ENCODE measurements at places on chromosomes 12 and 14.

GRCh38 chr12:3216097-3216496, 138.9 kb downstream of the TSPAN9 start:
- no peak for DNase-seq

GRCh38 chr14:46368275-46368674, 283.3 kb downstream of the RPL10L start:
- no peak for DNase-seq

GRCh38 chr12:12715459-12716150, 1.6 kb upstream of the CDKN1B start:
- DNase-seq, result no peak

DNA sequence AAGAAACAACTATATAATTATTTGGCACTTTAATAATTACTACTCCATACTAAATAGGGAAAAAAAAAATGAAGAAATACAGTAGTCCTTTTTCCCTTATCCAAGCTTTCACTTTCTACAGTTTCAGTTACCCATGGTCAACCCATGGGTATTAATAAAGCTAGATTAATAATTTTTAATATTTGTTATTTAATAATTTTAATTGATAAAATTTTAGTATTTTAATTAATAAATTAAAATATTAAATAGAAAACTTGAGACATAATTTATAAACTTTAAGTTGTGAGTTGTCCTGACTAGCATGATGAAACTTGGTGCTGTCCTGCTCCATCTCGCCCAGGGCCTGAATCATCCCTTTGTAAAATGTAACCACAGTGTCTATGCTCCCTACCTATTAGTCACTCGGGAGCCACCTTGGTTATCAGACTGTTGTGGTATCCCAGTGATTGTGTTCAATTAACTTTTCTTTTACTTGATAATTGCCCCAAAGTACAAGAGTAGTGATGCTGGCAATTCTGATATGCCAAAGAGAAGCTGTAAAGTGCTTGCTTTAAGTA, 71.8 kb downstream of the PAWR start:
- no peak for DNase-seq

GRCh38 chr12:572532-572899, 90.7 kb downstream of the NINJ2 start:
- no peak for DNase-seq

DNA sequence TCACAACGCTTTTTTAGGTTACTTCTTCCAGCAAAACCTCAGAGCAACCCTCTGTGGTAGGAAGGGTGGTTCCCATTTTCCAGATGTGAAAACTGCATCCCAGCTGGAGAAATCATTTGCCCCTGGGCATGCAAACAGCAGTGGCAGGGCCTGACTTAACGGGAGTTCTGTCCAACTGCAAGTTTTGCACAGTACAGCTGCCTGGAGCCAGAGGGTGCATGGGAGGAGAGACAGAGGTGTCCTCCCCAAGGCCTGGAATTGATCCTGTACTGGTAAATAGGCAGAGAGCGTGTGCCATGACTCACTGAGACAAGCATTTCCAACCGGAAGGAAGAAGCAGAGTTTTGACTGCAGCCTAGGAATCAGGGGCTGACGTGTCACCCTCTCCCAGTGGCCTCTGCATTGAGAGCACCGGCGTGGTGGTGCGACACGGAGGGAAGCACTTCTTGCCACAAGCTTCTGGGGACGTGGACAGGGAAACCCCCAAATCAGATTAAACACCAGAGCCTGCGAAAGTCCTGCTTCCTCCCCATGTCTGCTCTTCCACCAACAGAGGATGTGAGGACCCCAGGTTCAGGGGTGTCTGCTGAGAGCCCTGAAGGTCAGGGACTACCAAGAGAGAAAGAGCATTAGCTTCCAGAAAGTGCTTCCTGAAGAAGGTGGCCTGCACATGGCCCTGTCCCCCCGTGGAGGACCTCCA, 19.0 kb upstream of the SERPINA4 start:
- no peak for DNase-seq

Measured in stimulated activated CD4-positive, alpha-beta T cell treated with anti-CD3 and anti-CD28 coated beads, Interleukin-12 subunit alpha, Interleukin-12 subunit beta, amount 100 ng/mL, for 24 hours (primary cell).